Chondrocyte (in vitro differentiated cells): ENCODE measurements at places on chromosomes 3 and 15.

- H3K36me3 ChIP-seq, result no peaks in the 10 kb centered on the region
- peaks cover 2% of the 10 kb centered on the region for H3K4me1 ChIP-seq
- peaks cover 27% of the 10 kb centered on the region for H3K27me3 ChIP-seq
- no peak overlapping the region for H3K4me3 ChIP-seq
- no peak for DNase-seq
These were observed 3.3 kb downstream of the GABRG3 start for GRCh38 chr15:26974120-26974780.

DNA sequence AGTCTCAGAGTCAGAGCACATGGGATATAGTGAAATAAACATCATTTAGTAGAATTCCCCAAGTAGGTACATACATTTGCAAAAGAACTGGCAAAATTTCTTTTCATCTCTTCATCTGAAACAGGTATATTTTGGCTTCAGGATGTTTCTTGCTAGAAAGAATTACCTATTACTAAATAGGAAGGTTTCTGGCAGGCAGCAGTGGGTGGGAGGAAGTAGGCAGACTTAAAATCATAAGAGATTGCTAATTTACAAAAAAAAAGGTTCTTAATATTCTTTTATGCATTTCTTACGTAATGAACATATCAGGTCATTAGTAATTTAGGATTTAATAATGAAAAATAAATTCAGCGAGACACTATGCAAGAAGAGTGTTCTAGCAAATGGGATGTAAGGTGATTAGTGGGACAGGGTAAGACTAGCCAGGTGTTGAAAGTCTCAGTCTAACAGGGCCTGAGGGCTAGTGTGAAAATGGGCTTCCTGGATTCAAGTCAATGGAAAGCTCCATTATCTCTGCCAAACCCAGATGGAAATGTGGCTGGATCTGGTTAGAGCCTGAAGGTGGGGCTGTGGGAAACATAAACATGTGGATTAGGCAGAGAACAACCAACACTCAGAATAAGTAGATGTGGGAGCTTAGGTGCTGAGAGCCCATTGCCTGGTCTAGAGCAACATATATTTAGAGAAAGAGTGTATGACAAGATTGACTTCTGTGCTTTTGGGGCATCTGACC lies 127.4 kb upstream of the FEZF2 start:
- no peak overlapping the region for H3K4me3 ChIP-seq
- no peaks in the 10 kb centered on the region for H3K4me1 ChIP-seq
- H3K36me3 ChIP-seq, result no peaks in the 10 kb centered on the region
- no peak overlapping the region for H3K27ac ChIP-seq
- peaks cover 14% of the 10 kb centered on the region for H3K27me3 ChIP-seq

DNA sequence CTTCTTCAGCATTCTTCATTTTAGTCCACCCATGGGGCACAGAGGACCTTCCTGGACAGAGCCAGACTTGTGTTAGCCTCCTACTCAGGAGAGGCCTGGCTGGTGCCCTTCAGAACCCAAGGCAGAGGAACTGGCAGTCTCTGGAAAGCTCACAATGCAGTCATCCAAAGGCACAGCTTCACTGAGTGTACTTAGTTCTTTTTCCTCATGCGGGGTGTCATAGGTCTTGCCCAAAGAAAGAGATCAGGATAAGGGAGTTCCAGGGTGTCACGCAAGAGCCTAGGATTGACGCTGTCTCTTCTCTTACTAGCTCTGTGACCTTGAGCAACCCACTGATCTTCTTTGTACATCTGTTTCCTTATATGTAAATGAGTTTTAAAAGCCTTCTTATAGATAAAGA lies 58.7 kb downstream of the CD200 start:
- H3K4me1 ChIP-seq, result peaks cover 48% of the 10 kb centered on the region
- no peaks in the 10 kb centered on the region for H3K27me3 ChIP-seq
- no peak for DNase-seq
- peak overlapping the region; percentile 94 for H3K27ac ChIP-seq

GRCh38 chr3:119099785-119100184 lies 46.2 kb upstream of the TEX55 start:
- DNase-seq, result no peak
- H3K27ac ChIP-seq, result no peak overlapping the region

DNA sequence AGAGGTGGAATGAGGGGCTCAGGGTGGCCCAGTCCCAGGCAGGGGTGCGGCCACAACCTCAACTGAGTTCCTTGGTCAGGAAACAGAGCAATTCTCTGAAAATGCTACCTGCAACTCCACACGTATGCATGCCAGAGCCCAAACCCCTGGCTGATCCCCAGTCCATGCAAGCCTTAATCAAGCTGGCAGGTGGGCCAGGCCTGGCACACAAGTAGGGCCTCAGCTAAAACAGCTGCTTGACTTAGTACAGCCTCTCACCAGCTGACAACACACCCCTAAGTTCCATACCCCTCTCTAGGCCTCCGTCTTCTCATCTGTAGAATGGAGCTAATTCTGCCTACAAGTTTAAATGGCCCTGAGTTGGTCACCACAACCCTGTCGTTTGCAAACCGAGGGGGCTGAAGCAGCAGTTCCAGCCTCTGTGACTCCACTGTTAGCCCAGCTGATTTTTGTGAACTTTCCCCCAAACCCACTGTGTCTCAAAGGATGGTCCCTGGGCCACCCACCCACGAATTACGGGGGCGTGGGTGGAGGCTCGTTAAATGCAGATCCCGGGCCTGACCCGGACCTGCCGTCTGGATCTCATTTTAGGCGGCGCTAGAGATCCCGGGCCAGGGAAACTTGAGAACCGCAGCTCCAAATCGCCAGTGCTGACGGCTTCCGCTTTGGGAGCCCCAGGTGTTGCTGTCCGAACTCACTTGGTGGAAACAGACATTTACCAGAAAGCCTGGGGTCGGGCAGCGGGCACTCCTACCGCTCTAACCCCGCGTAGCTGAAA lies 927 bp downstream of the CHDH start:
- peak overlapping the region; percentile 73 for H3K4me3 ChIP-seq
- H3K4me1 ChIP-seq, result peaks cover 10% of the 10 kb centered on the region
- H3K27me3 ChIP-seq, result peaks cover 5% of the 10 kb centered on the region
- H3K27ac ChIP-seq, result no peak overlapping the region
- no peak for DNase-seq
- H3K36me3 ChIP-seq, result no peaks in the 10 kb centered on the region

- H3K36me3 ChIP-seq, result no peaks in the 10 kb centered on the region
- no peaks in the 10 kb centered on the region for H3K4me1 ChIP-seq
- DNase-seq, result no peak
- no peak overlapping the region for H3K27ac ChIP-seq
- no peak overlapping the region for H3K4me3 ChIP-seq
These were observed 148.6 kb upstream of the STRIT1 start for GRCh38 chr3:155442072-155442471.

- no peak for DNase-seq
- H3K27ac ChIP-seq, result peak overlapping the region; percentile 49
- H3K4me1 ChIP-seq, result peaks cover 9% of the 10 kb centered on the region
- no peaks in the 10 kb centered on the region for H3K27me3 ChIP-seq
- peaks cover 4% of the 10 kb centered on the region for H3K36me3 ChIP-seq
These were observed 11.5 kb upstream of the TIMP4 start for GRCh38 chr3:12170207-12170606.

DNA sequence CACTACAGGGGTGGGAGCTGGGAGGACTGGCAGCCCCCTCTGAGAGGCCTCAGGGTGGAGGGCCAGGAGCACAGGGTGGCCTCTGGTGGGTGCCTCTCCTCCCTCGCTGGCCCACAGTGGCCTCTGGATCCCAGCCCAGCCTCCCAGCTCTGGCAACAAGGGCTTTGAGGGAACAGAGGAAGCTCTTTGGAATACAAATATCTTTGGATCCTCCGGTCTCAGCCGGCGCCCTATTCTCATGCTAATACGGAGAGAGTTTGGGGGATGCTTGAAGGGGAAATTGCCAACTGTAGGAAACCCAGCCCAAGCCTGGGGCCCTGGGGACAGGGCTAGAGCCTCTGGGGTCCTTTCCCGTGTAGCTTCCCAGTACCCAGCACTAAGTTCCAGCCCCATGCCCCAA lies 33.4 kb upstream of the INSYN1 start:
- H3K36me3 ChIP-seq, result peaks cover 1% of the 10 kb centered on the region
- no peak overlapping the region for H3K27ac ChIP-seq
- H3K27me3 ChIP-seq, result no peaks in the 10 kb centered on the region
- DNase-seq, result no peak
- peaks cover 17% of the 10 kb centered on the region for H3K4me1 ChIP-seq

DNA sequence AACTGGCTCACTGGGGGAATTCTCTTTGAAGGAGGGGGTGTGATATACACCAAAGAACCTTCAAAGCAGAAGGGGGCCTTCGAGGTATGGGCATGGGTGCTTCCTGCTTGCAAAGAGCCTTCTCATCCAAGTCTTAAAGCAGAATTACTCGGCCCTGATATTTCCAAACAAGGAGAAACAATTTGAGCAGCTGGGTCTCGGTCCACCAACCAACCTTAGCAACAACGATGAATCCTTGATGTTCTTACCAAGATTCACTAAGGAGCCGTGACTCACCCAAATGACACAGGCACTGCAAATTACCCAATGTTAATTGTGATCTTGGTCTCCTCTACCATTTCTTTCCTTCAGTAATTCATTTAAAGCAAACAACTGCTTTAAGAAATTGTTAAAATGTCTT lies 7.7 kb downstream of the HOMER2 start:
- peaks cover 4% of the 10 kb centered on the region for H3K27me3 ChIP-seq
- no peaks in the 10 kb centered on the region for H3K36me3 ChIP-seq
- no peaks in the 10 kb centered on the region for H3K4me1 ChIP-seq
- no peak for DNase-seq

DNA sequence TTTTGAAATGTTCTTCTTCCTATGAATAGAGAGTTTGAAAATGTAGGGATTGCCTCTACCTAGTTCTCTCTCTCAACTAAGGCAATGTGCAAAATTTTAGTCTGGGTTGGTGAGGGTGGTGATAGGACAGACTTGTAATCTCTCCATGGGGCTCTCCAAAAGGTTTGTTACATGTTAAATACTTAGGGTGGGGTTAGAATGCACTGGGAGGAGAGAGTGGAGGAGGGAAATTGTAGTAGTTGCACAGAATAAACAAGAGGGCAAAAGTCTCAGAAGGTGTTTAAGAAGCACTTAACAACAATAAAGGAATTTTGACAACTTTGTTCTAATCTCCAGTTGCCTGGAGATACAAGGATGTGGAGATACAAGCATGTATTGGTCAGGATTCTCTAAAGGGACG lies 230.4 kb downstream of the NECTIN3 start:
- peaks cover 8% of the 10 kb centered on the region for H3K4me1 ChIP-seq
- no peaks in the 10 kb centered on the region for H3K27me3 ChIP-seq
- no peak overlapping the region for H3K4me3 ChIP-seq
- no peak overlapping the region for H3K27ac ChIP-seq

- no peaks in the 10 kb centered on the region for H3K36me3 ChIP-seq
- no peak for DNase-seq
- H3K4me1 ChIP-seq, result peaks cover 19% of the 10 kb centered on the region
These were observed 109.3 kb downstream of the GMPS start for GRCh38 chr3:155979746-155980145.

DNA sequence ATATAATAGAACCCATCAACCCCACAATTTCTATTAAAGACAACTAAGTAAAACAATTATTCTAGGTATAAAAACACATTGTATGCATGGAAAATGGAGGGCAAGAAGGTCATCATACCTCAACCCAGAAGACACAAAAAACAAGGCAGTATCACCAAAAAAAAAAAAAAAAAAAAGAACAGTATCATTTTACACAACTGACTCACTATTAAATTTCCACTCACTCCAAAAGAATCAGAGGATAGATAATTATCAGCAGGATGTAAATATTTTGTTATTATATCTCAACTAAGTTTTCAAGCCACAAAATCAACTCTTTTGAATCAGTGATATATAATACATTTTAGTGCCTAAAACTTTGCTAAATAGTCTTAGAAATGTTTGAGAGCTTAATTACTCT lies 55.0 kb downstream of the CLASP2 start:
- DNase-seq, result no peak
- H3K4me1 ChIP-seq, result peaks cover 32% of the 10 kb centered on the region
- H3K27me3 ChIP-seq, result no peaks in the 10 kb centered on the region
- H3K4me3 ChIP-seq, result no peak overlapping the region
- peaks cover 1% of the 10 kb centered on the region for H3K36me3 ChIP-seq

GRCh38 chr15:62519900-62520299 lies 354.8 kb upstream of the C2CD4B start:
- H3K36me3 ChIP-seq, result no peaks in the 10 kb centered on the region
- H3K27ac ChIP-seq, result no peak overlapping the region
- H3K27me3 ChIP-seq, result no peaks in the 10 kb centered on the region
- peaks cover 19% of the 10 kb centered on the region for H3K4me1 ChIP-seq

DNA sequence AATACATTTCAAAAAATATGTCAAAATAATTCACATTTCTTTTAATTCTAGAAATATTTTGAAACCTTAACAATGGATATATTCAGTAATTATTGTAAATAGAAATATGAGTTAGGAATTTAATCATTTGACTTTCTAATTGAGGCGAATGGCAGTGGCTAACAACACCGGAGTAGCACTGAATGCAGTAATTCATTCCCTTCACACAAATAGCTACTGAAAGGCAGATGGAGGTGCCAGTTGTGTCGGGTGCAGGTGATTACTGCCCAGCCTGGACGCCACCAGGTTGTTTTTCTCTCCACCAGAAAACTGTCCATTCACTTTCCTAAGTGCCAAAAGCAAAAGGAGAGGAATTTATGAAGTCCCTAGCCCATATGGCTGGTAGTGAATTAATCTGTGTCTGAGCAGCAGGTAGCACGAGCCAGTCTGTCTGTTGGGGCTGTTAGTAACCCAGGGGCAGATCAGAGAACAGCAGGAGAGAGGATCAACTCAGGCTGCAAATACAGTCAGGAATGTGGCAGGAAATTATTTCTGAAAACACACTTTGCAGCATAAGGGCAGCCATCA lies 79.3 kb upstream of the GMNC start:
- H3K4me3 ChIP-seq, result no peak overlapping the region
- no peak for DNase-seq
- H3K36me3 ChIP-seq, result no peaks in the 10 kb centered on the region
- H3K27me3 ChIP-seq, result peaks cover 24% of the 10 kb centered on the region

DNA sequence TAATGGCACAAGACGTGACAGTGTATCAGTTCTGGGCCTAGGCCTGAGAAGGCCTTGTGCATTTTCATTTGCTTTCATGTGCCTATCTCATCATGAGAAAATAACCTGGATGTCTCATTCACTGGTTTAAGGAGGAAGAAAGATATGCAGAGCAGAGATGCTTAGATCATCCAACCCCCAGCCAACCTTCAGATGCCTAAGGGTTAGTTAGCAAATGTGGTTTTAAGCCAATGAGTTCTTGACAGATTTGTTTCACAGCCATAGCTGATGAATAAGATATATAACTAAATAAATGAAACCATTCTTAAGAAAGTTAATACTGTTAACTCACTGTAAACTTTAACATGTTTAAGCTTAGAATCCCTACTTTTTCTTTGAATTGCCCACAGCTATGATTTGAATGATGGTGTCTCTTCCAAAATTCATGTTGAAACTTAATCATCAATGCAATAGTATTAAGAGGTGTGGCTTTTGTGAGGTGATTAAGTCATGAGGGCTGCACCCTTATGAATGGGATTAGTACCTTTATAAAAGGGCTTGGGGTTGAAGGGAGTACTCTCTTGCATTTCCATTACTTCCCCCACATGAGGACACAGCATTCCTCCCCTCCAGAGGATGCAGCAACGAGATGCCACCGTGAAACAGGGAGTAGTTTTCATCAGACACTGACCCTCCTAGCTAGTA lies 324.6 kb upstream of the TBC1D5 start:
- H3K36me3 ChIP-seq, result no peaks in the 10 kb centered on the region
- no peak overlapping the region for H3K4me3 ChIP-seq
- DNase-seq, result no peak
- H3K27ac ChIP-seq, result no peak overlapping the region
